ENCODE measurements at places on chromosomes 7 and 10.

- no peak for DNase-seq
Observed at GRCh38 chr7:24824400-24824799, 67.1 kb upstream of the GSDME start.

DNA sequence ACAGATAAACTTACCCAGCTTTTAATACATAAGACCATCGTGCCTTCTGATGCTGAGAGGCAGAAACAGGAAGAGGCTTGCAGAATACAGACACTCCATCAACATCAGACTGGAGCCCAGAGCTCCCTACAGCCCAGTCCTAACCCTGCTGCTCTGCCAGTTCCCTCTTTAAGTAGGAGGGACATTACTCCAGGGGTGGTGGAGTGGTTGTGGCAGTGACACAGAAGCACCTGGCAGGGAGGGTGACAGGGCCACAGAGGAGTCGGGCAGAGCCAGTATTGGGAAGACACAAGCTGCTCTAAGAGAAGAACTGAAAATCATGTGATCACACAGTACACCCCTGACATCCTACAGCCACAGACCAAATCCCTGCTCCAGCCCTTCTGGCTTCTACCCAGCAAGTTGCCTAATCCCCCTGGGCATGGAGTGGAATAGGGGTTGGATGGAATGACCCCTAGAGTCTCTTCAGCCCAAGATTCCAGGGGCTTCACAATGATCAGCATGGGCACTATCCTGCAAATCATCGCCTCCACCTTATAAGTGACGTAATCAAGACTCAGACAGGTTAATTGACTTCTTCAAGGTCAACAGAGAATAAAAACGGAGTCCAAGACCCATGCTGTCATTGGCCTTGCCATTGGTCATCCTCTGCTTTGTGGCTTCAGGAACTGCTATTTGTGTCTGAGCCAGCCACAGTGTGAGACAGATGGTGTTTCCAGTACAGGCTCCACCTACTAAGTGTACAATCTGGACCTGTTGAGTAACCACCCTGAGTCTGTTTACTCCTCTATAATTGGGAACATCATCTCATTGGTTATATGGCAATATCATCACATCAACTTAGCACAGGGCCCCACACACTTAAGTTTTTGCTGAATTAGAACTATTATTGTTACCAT, 61.1 kb upstream of the ZMIZ1 start:
- DNase-seq: no peak

DNA sequence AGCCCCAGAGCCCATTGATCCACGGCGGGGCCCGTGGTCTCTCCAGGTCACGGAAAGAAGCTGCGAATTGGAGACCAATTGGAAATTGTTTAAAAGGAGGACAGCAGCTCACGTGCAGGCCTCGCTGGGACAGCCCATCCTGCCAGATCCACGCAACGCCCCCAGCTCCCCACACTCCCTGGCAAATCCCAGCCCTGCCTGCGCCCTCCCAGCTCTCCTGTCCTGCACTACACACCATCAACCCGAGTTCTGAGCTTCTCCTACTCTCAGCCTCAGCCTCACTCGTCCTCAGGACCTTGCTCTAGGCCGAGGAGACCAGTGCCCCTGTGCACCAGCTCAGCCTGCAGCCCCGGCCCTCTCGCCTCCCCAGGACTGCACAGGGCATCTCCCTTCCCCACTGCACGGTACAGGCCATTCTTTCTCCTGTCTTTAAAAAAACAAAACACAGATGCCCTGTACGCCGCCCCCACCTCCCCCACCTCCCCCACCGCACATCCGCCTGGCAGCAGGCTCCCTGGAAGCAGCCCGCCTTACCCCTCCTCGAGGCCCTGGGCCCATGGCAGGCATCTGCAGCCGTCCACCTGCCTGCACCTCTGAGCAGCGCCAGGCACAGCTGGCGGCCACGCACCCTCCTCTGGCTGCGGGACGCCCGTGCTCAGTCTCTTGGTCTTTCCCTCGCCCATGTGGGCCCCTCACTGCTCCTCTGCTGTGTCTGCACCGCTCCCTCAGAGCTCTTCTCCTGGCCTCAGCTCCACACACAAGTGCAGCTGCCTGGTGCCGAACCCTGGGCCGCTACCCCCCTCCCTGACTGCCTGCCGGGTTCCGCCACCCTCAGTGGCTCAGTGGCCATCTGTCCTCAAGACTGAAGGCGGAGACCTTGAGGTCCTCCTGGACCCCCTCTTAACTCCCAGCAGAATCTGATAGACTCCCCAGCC, 48.5 kb upstream of the SUN1 start:
- DNase-seq: no peak

DNA sequence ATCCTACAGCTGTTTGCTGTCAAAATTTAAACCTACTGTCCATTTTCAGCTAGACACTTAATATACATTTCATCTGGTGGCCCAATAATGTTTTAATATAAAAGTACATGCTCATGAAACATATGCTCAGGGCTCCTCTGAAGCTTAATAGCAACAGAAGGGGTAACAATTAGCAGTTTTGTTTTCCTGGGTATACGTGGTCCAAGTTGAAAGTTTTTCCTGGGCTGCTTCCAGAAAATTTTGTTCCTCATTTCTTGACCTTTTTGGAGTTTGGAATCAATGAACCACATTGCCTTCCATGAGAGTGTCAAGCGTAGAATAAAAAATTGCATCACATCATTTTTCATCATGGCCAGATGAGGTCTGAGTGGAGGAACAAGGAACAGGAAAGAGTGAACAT, 537.3 kb upstream of the MGMT start:
- DNase-seq: no peak

DNA sequence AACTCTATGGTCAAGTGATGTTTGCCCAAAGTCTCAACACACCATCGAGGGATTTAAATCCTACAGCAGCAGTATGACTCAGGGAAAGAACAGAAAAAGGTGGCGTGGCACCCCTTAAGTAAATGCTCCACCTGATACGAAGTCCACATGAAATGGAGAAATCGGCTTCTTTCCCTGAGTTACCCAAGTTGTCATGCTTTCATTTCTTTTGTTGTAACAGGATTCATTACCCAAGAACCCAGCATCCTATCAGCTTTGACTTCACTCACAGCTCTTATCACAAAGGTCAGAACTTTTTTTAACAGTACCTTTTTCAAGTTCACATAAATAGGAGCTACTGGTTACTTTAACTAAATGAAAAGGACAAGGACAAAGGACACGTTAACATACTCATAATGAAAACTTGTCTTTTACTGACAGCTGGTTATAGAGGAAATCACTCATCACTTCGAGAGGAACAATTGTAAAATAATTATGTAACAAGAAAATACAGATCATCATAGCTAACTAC, 219.8 kb upstream of the FRMD4A start:
- no peak for DNase-seq

- no peak for DNase-seq
Observed at GRCh38 chr7:80653244-80653643, 14.8 kb downstream of the CD36 start.

- DNase-seq: no peak
Observed at GRCh38 chr10:84007482-84007881, 131.8 kb upstream of the GHITM start.

GRCh38 chr10:103120977-103121735, 71.9 kb downstream of the NT5C2 start:
- DNase-seq: no peak

DNA sequence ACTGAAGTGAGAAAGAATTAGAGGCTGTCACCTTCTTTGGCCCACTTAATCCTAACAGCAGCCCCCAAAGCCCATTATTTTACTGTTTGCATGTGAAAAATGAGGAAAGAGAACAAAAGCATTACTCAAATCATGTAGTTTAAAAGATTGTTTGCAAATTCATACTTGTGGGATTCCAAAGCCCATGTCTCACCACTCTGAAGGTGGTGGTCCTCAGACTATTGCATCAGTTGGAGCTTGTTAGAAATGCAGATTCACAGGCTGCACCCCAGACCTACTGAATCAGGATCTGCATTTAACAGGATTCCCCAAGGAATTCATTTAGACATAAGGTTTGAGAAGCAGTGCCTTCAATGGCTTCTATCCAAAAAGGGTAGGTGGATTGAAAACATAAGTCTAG, 93.7 kb upstream of the PDE1C start:
- DNase-seq: no peak

DNA sequence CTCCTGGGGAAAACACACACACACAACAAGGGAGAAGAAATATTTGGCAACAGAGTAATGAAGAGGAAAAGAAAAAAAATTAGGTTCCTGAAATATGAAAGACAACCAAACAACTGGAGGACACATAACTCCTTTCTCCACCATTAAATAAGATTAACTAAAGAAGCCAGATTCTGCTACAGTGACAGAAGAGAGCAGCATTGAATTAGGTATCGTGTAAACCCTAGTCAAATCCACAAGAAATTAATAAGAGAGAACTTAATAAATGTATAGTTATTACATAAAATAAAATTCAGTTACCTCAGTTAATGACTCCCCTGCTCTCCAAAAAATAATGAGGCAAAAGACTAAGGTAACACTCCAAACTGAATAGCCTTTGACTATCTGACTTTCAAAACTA, 306.7 kb downstream of the CRPPA start:
- DNase-seq: no peak

DNA sequence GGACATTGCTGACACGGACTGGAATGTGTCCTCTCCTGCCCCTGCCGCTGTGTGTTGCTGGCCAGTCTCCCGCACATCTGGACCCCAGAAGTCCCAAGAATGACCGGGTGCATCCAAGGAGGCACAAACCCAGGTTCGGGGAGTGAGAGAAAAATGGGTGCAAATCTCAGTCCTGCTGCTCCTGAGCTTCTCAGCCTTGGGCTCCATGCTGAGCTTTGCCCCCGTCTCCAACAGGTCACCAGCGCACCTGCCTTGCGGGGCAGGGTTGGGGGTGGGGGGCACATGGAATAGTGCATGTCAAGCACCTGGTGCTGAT, 6.0 kb upstream of the NANOS1 start:
- no peak for DNase-seq
